Common myeloid progenitor, CD34-positive (primary cell): ENCODE measurements at places on chromosomes 2 and 18.

GRCh38 chr2:17768894-17769293 is 15.0 kb downstream of the GEN1 start:
- DNase-seq: no peak

DNA sequence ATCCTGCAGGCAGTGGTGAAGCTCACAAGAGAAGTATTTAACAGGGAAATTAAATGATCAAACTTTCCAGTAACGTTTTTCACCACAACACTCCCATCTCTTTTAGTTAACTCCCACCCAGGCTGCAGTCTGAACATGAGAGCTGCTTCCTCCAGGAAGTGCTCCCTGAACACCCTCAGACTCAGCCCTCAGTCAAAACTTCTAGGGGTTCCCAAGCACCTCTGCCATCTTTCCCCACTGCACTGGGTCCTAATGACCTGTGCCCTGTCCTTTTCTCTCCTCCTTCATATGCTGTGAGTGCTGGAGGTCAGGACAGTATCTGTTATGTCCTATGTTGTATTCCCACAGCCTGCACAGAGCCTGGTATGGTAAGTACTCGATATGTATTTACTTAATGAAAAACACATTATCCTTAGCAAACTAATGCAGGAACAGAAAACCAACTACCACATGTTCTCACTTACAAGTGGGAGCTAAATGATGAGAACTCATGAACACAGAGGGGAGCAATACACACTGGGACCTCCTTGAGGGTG is 49.2 kb upstream of the ASPRV1 start:
- DNase-seq: no peak

GRCh38 chr18:45642238-45642637 is 27.0 kb downstream of the SLC14A2 start:
- DNase-seq: no peak

DNA sequence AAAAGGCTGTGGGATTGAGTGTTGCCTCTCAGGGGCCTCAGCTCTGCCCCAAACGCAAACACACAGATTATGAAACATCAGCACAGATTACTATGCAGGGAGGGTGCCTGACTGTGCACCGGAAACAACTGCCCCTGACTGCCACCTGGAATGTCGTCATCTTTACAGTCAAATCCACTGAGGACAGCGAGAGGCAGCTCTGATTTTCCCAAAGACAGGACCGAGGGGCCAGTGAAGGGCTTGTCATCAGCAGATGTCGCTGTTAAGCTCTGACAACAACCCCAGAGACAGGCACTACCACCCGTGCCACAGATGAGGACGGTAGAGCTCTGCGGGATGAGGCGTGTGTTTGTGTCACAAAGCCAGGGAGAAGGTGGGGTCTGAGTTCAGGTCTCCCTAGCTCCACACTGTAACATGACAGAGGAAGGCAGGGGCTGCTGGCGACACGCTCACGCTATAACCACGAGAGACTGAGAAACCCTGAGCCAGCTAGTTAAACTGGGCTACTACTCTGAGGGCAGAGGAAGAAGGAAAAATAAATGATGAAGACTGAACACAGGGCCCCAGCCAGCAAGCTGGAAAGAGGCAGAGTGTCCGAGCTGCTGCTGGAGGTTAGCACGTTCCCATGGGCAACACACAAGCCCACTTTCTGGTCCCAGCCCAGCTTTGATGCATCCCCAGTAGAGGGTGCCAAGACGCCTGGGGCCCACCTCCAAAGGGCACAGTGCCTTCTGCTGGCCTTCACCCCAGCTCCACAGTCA is 47.0 kb downstream of the PARD6G start:
- peak; percentile 9 for DNase-seq

- no peak for DNase-seq
These were observed 254.1 kb downstream of the PRKCE start for GRCh38 chr2:45905632-45905958.

DNA sequence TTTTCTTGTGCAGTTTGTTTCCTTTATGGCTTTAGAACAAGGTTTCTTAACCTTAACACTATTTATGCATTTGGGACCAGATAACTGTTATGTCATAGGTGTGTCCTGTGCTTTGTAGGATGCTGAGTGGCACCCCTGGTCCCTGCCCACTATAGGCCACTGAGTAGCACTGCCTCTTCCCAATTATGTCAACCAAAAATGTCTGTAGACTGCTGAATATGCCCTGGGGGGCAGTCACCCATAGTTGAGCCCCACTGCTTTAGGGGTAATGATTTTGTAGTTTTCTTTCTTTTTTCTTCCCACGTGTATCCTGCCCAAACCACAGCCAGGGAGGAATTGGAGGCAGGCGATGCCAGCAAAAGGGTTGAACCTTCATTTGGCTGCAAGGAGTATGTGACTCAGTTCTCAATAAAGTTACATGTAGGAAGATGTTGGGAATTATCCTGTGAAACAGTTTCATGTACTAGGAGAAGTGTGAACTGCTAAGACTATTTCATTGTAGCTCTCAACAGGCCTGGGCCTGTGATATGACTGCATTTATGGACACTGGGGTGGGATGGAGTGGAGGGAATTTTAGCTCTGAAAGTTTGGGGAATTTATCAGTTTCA is 65.7 kb downstream of the FMNL2 start:
- no peak for DNase-seq

DNA sequence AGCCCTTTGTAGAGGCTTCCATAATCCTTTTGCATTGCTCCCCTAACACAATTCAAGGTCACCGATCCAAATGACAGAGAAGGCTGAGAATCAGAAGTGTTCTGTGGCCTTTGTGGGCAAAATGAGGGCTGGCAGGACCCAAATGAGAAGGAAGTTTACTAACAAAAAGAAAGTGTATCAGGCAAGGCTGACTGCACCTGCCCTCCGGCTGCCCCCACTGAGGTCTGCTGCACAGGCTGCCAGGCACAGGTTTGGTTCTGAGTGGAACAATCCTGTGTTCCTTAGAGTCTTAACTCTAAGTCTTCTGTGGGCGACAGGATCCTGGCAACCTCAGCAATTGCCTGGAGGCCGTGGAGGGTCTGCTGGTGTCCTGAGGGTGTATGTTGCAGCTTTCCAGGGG is 568.5 kb downstream of the CMPK2 start:
- no peak for DNase-seq

GRCh38 chr2:88574445-88574844 is 52.8 kb downstream of the EIF2AK3 start:
- no peak for DNase-seq

DNA sequence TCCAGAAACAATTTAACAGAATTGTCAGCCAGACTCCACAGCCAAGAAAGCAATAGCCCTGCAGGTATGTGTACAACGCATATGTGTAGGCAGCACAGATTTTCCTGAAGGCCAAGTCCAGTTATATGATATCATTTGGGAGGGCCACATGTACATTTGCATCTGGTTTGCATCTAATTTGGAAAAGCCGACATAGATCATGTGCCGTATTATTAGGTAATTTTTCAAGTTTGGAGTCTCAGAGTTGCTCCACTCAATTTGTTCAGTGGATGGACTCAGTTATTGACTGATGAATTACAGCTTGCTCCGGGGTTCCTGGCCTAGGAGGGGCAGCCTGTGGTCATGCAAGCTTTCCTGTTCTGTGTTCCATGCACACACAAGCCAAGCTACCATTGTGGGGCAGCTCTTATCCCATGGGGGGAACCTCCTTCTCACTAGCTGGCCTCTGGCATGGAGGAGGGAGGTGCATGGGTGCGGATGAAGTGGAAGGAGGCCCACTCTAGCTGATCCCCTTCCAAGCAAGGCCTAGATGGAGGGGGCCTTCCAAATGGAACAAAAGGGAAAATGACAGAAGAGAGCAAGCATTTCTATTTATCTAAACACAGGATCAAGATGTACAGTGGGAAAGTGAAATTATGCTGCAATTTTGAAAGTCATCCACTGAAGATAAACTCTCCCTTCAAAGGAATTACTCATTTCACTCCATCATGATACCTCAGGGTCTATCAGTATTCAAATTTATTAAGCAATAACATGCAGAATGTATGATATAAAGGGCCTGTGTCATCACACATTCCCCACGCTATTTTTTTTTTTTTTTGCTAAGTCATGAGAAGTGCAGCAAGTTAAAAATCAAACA is 202.6 kb upstream of the SMAD2 start:
- no peak for DNase-seq

DNA sequence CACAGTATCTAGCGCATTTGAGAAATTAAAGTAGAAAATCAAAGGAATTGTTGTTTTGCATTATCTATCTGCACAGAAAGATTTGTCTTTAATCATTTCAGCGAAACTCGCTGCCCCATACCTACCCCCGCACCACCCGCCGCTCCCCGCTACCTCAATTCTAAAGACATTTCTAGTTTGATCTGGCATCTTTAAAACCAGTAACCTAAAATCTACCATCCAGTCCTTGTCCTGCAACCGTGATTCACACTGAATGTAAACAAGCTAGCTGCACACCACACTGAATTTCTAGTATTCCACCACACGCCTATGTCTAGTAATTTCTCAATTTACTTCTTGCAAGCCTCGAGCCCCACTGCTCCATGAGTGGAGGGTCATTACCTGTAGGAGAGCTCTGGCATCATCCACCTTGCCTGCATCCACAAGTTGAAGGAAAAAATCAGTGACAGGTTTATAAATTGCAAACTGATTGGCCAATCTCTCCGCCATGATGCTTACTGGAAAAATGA is 60.1 kb downstream of the ABCG8 start:
- DNase-seq: peak; percentile 7

DNA sequence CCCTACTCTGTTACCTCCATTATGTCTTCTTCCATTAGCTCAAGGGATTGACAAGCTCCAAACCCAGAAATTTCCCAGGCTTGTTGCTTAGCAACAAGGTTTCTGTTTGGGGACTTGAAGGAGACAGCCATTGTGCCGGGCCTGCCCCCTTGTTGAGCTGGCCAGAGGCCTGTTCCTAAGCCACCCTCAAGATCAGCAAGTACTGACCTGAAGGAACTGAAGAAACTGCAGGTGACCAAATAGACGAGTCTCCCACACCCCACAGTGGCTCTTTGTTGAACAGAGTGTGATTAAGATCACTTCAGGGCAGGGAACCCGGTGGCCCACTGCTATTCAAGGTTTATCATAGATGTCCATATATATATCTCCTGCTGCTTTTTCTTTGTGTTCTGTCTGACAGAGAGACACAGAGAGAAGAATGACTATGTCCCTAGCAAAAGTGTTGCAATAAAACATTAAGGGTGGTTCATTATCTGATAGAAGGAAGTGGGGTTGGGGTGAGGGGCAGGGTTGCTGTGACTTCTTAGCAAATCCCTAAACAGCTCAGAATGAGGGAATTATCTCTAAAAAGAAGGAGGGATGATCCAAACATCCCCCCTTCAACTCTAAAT is 69.2 kb downstream of the RNF144A start:
- DNase-seq: peak; percentile 37

DNA sequence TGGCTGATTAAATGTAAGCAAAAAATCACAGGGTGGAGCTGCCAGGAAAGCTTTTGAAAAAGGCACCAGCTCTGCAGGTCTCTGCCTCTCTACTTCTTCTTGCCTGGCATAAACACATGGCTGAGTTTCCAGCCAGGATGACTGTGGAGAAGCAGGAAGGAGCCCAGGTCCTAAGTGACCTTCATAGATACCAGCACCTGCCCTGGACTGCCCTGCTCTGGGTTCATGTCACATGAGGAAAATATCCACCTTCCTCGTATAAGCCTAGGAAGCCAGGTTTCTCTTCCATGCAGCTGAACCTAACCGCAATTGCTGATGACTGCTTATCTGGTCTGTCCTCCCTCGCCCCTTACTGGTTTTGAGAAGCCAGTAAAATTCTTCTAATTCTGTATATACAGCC is 47.8 kb upstream of the CREB1 start:
- no peak for DNase-seq

- DNase-seq: peak; percentile 75
These were observed 92.5 kb upstream of the MAP2 start for GRCh38 chr2:209331291-209331844.

DNA sequence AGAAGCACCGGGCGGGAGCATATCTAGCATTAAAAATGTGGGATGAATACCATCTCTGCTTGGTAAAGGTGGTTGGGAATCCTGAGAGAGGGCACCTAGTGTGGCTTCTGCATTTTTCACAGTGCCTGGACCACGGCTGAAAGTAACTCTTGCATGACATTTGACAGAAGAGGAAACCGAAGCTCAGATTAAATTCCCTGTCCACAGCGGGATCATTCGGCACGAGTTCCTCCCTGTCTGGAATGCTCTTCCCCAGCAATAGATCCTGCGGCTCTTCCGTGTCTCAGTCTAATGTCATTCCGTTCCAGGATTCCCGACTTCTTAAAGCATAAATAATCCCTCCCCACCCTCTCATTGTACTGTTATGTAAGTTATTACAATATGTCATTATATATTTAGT is 905 bp upstream of the RPS7 start:
- no peak for DNase-seq

GRCh38 chr2:61693744-61694143 is 155.6 kb upstream of the XPO1 start:
- peak; percentile 28 for DNase-seq

GRCh38 chr2:54999182-54999581 is 51.1 kb downstream of the RTN4 start:
- peak; percentile 65 for DNase-seq

DNA sequence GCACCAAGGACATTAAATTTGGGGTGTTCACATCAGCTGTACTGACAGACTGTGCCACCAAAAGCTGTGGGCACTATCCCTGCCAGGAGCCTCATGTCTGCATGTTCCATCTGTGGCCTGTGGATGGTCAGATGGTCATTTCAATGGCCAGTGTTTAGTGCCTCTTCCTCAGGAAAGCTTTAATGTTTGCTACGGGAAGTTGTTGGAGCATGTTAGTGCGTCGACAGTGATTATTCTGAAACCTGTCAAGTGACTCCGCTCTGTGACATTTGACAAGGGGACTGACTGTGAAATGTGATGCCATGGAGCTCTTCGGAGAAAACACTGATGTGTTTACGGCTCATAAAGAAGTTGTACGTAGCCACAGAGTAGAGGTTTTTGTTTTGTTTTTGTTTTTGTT is 18.7 kb upstream of the RGPD4 start:
- DNase-seq: no peak

DNA sequence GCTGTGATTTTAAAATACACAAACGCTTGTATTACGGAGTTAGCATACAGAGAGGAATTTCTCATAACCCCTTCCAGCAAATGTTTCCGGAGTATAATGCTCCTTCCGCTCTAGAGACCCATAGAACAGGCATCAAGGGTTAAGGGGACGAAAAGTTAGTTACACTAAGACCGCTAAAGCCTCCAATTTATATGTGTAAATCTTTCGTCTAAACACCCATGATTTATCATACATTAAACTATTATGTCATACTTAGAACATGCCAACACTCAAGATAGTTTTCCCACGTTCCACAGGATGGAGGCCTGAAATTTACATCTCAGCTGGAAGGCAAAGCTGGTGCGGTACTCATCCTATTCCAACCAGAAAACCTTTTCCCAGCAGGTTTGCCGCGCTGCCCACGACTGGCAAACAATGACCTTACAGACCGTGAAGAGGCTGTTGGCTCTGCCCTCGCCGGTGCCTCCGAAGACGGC is 650 bp downstream of the ORMDL1 start:
- DNase-seq: no peak

GRCh38 chr2:104976603-104977120 is 61.2 kb upstream of the MRPS9 start:
- peak; percentile 85 for DNase-seq

DNA sequence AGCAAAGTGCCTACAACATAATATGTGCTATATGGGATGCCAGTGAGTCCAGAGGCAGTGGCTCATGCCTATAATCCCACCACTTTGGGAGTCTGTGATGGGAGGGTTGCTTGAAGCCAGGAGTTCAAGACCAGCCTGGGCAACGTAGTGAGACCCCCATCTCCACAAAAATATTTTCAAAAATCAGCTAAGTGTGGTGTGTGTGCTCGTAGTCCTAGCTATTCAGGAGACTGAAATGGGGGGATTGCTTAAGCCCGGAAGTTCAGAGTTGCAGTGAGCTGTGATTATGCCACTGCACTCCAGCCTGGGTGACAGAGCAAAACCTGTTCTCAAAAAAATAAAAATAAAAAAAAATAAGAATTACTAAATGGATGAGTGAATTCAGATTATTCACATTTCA is 23.4 kb downstream of the OTX1 start:
- no peak for DNase-seq
